ENCODE measurements at places on chromosomes 5 and 9.

GRCh38 chr5:88886252-88886651 is 3.3 kb upstream of the MEF2C start:
- DNase-seq: no peak

DNA sequence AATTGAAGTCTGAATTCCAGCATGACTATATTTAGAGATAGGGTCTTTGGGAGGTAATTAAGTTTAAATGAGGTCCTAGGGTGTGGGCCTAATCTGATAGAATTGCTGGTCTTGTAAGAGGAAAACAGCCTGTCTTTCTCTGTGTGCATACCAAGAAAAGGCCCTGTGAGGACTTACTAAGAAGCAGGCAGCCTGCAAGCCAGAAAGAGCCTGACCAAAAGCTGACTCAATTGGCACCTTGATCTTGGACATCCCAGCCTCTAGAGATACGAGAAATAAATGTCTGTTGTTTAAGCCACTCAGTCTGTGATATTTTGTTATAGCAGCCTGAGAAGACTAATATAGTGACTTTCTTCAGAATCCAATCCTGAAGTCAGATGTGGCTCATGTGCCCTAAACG is 14.6 kb downstream of the ARL14EPL start:
- no peak for DNase-seq

- no peak for DNase-seq
Measured at GRCh38 chr5:138927979-138928378, 52.8 kb upstream of the LRRTM2 start.

GRCh38 chr5:173922527-173922926 is 34.4 kb downstream of the CPEB4 start:
- DNase-seq: no peak

Measured in LNCaP clone FGC (cell line).